ENCODE measurements at places on chromosomes 2 and 18.
A peak's percentile ranks its signal among the peaks of the same experiment; 100 is the strongest.

GRCh38 chr18:63005306-63005705 is 290.0 kb downstream of the PHLPP1 start:
- DNase-seq = no peak

DNA sequence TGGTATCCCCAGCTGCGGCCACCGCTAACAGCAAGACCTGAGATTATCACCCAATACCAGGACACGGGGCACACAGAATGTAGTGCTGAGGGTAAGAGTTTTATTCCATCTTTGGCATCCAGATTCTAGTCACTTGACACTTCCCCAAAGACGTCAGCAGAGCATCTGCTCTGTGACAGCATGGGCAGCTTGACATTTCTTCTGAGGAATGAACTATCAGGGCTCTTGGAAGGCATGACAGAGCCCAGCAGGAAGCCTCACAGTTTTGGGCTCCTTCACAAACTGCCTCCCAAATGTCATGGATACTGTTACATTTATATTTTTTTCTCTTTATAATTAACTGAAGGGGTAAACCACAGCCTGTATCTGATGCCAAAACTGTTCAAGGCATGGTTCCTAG is 1010.7 kb downstream of the TDRD15 start:
- no peak for DNase-seq

DNA sequence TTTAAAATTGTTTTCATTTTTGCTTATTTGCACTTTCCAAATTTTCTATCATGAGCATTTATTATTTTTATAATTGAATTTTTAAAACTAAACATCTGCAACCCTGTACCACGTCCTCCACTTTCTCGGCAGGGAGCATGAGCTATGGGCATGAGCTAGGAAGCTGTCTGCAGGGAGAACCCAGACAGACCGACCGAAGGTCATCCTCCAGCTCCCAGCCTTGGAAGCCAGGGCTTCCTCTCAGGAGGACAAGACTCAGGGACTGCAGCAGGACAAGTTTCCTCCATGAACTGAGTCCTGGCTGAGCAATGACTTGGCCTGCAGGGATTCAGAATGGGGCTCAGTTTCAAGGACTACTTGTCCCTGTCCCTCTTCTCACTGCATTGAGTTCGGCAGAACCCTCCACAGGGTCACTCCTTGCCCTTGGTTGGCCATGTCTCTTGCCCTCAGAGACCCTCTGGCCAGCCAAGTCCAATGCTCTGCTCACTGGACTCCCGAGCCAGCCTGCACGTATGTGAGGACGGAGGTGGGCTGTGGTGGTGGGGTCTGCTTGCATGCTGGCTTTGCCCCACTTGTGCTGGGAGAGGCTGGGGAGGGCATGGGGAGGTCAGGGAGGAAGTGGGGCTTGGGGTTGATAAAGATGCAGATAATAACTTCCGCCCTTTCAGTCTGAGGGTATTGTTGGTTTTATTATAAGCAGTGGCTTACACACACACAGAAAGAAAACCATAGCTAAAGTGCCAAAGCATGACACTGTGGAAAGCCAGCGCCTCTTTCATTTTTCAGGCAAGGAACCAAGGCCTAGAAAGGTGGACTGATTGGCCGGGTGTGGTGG is 6.6 kb downstream of the NMUR1 start:
- DNase-seq = no peak

- DNase-seq = no peak
These were observed 475.7 kb upstream of the PKDCC start for GRCh38 chr2:41572154-41572553.

DNA sequence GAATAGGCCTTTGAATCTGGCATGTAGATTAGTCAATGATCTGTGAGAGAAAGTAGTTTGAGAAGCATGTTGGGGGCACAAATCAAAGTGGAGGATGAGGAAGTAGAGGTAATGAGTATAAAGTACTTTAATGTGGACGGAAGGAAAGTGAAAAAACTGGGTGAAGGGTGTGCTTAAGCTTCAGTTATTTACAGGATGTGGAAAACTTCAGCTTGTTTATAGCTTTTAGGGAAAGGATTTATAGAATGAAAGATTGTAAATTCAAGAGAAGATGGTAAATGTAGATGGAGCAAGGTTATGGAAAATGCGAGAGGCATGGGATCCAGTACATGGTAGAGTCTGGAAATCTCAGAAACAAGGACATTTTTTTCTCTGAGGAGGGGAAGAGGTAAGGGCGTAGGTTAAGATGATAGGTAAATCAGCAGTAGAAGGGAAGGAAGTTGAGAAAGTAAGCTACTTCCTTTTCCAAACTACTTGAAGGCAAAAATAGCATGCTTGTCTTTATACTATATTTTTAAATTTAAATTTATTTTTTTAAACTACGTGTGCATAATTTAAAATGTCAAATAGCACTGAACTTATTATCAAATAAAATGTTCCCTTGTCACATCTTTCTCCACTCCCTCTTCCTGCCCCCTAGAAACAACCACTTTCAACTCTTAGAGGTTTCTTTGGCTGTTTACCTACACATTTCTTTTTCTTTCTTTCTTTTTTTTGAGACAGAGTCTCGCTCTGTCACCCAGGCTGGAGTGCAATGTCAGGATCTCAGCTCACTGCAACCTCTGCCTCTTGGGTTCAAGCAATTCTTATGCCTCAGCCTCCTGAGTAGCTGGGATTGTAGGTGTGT is 8.5 kb downstream of the FAM117B start:
- DNase-seq = no peak

DNA sequence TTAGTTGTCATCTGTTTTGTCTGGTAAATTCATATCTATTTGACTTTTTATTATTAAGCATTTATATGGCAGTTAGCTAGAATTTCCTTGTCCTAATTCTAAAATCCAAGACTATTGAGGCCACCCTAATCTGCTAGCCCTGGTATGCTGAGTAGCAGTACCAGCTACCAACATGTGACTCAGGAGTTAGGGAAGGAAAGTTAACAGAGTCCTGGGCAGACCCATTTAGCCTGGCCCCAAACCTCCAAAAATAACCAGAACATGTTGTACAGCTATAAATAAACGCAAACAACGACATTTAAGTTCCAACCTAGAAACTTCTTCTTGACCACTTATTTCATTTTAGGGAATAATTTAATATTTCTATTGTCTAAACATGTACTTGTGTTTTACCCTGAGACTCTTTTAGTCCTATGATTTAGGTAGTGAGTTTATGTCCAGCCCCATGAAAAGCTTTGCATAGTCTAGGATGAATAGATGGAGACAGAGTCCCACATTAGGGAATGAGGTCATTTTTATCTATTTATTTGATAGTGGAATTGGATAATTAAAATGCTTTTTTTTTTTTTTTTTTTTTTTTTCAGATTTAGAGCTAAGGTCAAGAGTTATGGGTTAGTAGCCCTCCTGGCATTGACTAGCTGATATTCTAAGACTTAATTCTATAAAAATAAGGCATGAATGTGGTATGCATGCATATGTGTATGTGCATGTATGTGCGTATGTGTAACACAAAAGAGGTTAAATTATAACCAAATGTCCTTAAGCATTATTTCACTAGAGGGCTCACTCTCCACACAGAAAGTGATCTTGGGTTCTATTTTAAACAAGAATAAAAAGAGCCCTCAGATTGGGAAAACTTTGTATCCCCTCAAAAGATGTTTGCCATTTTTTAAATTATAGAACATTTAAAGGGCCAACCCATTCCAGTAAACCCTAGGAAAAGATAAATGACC is 160.1 kb upstream of the MAPRE2 start:
- no peak for DNase-seq

- no peak for DNase-seq
These were observed 31.5 kb downstream of the TMEM37 start for GRCh38 chr2:119463136-119463535.

- DNase-seq = no peak
These were observed 133.0 kb downstream of the COL6A3 start for GRCh38 chr2:237280939-237281338.

DNA sequence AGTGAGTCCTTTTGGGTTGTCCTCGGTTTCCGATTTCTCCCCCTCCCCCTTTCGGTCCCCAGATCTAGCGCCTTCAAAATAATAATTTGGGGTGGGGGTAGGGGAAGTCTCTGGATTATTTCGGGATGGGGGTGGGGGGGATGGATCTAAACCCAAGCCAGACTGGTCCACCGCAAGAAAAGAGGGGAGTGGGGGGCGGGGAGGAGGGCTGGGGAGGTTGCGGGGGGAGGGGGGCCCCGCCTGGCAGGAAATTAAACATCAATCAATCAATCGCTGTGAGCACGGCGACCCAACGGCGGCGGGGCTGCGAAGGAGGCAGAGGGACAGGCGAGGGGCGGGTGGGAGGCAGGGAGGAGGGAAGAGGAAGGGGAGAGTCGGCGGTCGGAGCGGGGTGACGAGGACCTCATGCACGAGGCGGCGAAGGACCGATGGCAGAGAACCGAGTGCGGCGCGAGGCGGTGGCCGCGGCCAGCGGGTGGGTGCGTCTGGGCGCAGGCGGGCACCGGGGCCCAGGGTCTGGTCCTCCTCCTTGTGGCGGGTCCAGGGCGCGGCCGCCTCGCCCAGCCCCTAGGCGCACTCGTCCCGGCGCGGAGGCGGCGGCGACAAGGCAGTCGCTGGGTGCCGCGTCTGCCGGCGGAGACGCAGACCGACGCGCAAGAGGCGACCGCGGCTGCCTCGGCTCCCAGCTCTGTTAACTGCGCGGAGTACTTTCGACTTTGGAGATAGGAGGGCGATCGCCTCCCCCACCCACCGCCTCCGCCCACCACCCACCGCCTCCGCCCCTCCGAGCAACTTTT is 468 bp upstream of the SATB2 start:
- DNase-seq = peak; percentile 39

- no peak for DNase-seq
These were observed 323.5 kb upstream of the CRIM1 start for GRCh38 chr2:36032046-36032445.

DNA sequence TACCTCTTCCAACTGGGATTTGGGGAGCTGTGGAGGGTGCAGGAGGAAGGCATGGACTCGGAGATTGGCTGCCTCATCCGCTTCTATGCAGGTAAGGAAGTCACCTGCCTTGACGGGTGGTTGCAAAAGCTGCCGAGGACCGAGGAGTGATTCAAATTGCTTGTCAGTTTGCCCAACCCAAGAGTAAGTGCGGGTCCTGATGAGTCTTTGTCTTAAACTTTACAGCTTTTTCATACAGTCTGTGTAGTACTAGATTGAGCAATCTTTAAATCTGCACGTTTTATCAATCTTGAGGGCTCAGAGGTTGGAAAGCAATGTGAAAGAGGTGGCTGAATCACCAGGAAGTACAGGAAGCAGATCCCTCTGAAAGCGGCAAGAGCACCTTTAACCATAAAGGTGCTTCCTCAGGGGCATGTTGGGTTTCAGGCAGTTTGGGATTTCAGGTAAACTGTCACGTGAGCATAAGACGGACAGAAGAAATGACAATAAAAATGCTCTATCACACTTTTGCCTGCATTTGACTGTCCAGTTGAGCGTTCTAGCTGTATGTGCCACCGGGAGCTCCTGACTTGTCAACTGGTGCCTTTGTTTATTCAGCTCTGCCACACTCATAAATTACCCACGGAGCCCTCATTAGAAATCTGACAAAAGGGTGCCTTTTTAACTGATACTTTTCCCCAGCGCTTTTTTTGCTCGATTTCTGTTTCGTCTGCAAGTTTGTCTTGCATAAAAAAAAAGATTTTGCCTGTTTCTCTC is 2.0 kb downstream of the PHLPP1 start:
- peak; percentile 86 for DNase-seq

- no peak for DNase-seq
These were observed 1329.5 kb downstream of the LRP1B start for GRCh38 chr2:140801311-140801710.

All from NCI-H1417 (cell line).